ENCODE measurements at places on chromosomes 6 and 20. TPM values are rescaled to one million over a fixed set of nuclear protein-coding genes. Genes with fewer than 3 reads are reported as not detected.

The GGTLC1 gene
- total RNA-seq: not detected

The RIMS1 gene
- not detected for total RNA-seq

The MROH8 gene
- 0.95 TPM for total RNA-seq

The TMEM14B gene
- total RNA-seq: 63.4 TPM

The NECAB3 gene
- 16.9 TPM for total RNA-seq

The CDS2 gene
- total RNA-seq: 52.0 TPM

The CLPSL2 gene
- total RNA-seq: not detected

The KIF25 gene
- total RNA-seq: not detected

The GJA10 gene
- total RNA-seq: not detected

The SIRT5 gene
- 4.7 TPM for total RNA-seq

GRCh38 chr20:14673164-14673563 lies 335.8 kb upstream of the FLRT3 start:
- H3K4me3 ChIP-seq: no peak overlapping the region
- no peak for DNase-seq
- H3K36me3 ChIP-seq: peaks cover 6% of the 10 kb centered on the region

- H3K4me3 ChIP-seq: no peak overlapping the region
- DNase-seq: no peak
- H3K4me1 ChIP-seq: peaks cover 26% of the 10 kb centered on the region
- no peaks in the 10 kb centered on the region for H3K27me3 ChIP-seq
- H3K27ac ChIP-seq: peak overlapping the region; percentile 35
Observed at GRCh38 chr6:144319211-144319610, 34.1 kb downstream of the UTRN start.

GRCh38 chr20:31573555-31574321 lies 31.4 kb upstream of the ID1 start:
- H3K4me1 ChIP-seq: peaks cover 18% of the 10 kb centered on the region
- H3K36me3 ChIP-seq: no peaks in the 10 kb centered on the region
- H3K4me3 ChIP-seq: peak overlapping the region; percentile 93

DNA sequence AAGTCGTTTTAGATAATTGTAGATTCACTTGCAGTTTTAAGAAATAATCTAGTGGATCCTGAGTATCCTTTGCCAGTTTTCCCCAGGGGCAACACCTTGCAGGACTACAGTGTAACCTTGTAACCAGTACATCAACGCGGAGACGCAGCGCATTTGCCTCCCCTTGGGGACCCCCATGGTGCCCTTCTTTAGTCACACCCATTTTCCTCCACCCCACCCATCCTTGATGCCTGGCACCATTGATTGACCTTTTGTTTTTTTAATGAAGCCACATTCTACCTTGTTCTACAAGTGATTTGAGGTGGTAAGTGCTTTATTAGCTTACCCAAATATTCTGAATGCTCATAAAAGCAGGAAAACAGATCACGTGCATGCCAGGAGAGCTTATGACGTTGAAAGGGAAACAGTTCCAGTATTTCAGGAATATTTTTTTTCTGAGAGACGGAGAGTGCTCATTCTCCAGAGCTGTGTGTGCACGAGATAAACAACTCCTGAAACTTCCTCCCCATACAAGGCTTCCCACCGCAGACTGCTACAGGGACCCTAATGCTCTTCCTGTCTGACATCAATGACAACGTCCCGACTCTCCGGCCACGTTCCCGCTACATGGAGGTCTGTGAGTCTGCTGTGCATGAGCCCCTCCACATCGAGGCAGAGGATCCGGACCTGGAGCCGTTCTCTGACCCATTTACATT lies 35.7 kb downstream of the CDH26 start:
- peaks cover 8% of the 10 kb centered on the region for H3K27me3 ChIP-seq
- no peak for DNase-seq
- no peak overlapping the region for H3K4me3 ChIP-seq
- no peaks in the 10 kb centered on the region for H3K4me1 ChIP-seq
- no peak overlapping the region for H3K27ac ChIP-seq
- H3K36me3 ChIP-seq: no peaks in the 10 kb centered on the region

GRCh38 chr20:44805979-44806620 lies 4.2 kb downstream of the RIMS4 start:
- no peak overlapping the region for H3K27ac ChIP-seq
- no peak overlapping the region for H3K4me3 ChIP-seq
- H3K27me3 ChIP-seq: peaks cover 51% of the 10 kb centered on the region
- H3K4me1 ChIP-seq: no peaks in the 10 kb centered on the region

DNA sequence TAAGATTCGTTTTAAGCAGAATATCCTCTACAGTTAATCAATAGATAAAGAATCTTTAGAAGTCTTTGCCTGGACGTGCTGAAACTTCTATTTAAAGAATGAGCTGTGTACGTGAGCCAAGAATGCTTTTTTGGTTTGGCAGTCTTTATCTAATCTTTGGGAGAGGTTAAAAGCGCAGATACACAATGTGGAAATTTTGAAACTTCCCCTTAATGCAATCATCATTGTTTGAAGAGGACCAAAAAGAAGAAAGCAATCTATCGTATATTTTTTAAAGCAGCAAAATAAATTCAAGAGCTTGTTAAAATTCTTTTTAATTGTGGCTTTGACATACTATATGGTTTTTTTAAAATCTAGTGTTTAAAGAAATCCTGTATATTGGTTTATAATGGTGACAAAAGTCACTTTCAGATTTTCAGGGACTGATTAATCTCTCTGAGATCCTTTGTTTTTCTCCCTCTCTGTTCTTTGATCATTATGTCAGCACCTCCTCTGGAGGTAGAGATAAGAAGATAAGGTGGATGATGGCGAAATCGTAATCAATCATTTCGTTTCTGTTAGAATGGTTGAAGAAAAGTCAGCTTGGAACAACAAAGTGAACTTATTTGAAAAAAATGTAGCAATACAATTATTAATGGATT lies 92.1 kb upstream of the FAM184A start:
- no peak for DNase-seq
- no peak overlapping the region for H3K4me3 ChIP-seq
- H3K27ac ChIP-seq: no peak overlapping the region
- peaks cover 6% of the 10 kb centered on the region for H3K36me3 ChIP-seq
- H3K27me3 ChIP-seq: peaks cover 7% of the 10 kb centered on the region

DNA sequence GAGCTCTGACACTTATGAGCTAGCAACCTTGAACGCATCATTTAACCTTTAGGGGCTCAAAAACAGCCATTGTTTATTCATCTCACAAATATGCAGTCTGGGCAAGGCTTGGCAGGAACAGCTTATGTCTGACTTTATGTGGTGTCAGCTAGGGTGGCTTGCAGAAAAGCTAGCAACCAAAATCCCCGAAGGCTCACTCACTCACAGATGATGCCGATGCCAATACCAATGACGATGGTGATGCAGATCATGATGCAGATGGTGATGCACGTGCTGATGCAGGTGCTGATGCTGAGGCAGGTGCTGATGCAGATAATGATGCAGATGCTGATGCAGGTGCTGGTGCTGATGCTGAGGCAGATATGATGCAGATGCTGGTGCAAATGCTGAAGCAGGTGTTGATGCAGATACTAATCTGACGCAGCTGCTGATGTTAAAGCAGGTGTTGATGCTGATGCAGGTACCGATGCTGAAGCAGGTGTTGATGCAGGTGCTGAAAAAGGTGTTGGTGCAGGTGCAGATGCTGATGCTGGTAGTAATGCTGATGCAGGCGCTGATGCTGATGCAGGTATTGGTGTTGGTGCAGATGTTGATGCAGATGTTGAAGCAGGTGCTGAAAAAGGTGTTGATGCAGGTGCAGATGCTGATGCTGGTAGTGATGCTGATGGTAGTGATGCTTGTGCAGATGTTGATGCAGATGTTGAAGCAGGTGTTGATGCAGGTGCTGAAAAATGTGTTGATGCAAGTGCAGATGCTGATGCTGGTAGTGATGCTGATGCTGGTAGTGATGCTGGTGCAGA lies 195.6 kb downstream of the NFATC2 start:
- no peak overlapping the region for H3K27ac ChIP-seq
- H3K36me3 ChIP-seq: peaks cover 5% of the 10 kb centered on the region
- DNase-seq: no peak
- no peaks in the 10 kb centered on the region for H3K27me3 ChIP-seq
- H3K4me1 ChIP-seq: no peaks in the 10 kb centered on the region

- no peaks in the 10 kb centered on the region for H3K27me3 ChIP-seq
- DNase-seq: no peak
- H3K4me3 ChIP-seq: no peak overlapping the region
- peaks cover 10% of the 10 kb centered on the region for H3K4me1 ChIP-seq
Observed at GRCh38 chr20:41552295-41553068, 65.7 kb downstream of the CHD6 start.

DNA sequence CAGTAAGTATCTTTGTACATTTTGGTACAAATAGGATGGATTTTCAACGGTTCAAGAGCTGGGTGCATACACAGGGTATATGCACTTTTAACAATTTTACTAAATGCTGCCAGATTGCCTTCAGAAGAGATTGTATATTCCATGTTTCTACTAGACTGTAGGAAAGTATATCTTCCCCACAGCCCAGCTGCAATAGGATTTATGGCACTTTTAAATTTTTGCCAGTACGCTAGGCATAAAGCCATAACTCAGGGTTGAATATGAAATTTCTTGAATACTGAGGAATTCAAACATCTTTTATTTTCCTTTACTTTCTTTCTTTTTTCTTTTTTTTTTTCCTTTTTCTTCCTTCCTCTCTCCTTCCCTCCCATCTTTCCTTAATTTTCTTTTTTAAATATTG lies 78.7 kb upstream of the SULF2 start:
- no peaks in the 10 kb centered on the region for H3K4me1 ChIP-seq
- H3K36me3 ChIP-seq: no peaks in the 10 kb centered on the region
- H3K4me3 ChIP-seq: no peak overlapping the region
- H3K27ac ChIP-seq: no peak overlapping the region

DNA sequence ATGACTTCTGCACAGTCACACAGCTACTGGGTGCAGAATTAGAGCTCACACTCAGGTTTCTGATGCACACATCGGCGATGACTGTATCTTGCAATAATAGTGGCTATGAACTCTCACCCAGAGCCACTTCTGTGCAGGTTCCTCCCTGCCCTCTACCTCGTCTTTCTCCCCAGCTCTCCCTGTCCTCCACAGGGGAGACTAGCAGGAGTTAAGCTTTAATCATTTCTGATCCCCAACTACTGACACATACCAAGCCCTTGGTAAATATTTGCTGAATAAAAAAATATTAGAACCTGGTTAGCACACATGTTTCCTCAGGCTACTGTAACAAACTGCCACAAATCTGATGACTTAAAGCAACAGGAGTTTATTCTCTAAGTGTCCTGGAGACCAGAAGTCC lies 222.7 kb upstream of the FOXA2 start:
- no peak overlapping the region for H3K4me3 ChIP-seq
- no peak overlapping the region for H3K27ac ChIP-seq
- no peaks in the 10 kb centered on the region for H3K36me3 ChIP-seq
- no peak for DNase-seq
- no peaks in the 10 kb centered on the region for H3K27me3 ChIP-seq

DNA sequence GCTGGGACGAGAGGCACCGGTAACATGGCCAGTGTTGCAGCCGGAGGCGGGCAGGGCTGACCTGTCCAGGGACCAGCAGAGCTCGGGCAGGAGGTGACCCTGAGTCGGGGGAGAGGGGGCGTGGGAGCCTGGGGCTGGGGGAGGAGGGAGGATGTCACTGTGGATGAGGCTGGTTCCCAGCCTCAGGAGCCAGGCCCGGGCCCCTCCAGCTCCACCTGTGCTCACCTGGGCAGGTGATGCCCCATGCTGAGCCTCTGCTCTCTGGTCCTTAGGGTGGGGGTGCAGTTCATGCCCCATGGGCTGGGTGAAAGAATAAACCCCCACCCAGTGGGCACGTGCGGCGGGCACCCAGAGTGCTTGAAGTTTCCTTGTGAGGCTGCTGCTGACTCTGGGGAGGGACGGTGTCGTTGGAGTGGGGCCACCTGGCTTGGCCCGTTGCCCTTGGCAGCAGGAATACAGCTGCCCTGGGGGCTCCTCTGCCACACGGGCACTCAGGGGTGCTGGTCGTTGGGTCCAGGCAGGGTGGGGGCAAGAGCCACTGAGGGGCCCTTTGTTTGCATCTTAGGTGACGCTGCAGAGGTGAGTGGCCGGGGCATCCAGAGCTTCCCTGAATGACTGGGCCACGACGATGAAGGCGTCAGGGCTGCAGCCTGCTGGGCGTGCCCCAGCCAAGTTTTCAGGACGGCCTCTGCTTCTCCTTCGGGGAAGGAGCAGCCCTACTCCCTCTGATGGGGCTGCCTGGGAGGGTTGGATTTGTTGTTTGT lies 24.7 kb upstream of the BHLHE23 start:
- peaks cover 6% of the 10 kb centered on the region for H3K4me1 ChIP-seq
- no peak overlapping the region for H3K4me3 ChIP-seq
- H3K27ac ChIP-seq: no peak overlapping the region
- no peaks in the 10 kb centered on the region for H3K36me3 ChIP-seq

DNA sequence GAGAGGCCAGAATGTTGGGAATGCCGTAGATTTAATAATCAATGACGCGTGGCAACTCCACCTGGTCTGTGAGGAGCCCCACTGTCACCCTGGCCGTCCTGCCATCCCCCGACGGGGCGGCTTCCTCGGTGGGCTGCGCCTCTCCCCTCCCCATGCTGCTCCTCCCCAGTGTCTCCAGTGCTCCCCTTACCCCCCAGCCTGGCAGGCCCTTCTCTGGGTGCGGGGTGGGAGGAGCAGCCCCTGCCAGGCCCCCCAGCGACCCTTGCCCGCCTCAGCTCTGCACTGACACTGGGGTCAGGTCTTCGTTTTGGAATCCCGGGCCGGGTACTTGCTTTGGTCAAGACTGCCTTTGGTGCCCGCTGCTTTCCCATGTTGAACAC lies 82.3 kb upstream of the FRMD1 start:
- no peak overlapping the region for H3K27ac ChIP-seq
- H3K27me3 ChIP-seq: peaks cover 1% of the 10 kb centered on the region
- DNase-seq: no peak
- no peaks in the 10 kb centered on the region for H3K36me3 ChIP-seq
- H3K4me1 ChIP-seq: no peaks in the 10 kb centered on the region

DNA sequence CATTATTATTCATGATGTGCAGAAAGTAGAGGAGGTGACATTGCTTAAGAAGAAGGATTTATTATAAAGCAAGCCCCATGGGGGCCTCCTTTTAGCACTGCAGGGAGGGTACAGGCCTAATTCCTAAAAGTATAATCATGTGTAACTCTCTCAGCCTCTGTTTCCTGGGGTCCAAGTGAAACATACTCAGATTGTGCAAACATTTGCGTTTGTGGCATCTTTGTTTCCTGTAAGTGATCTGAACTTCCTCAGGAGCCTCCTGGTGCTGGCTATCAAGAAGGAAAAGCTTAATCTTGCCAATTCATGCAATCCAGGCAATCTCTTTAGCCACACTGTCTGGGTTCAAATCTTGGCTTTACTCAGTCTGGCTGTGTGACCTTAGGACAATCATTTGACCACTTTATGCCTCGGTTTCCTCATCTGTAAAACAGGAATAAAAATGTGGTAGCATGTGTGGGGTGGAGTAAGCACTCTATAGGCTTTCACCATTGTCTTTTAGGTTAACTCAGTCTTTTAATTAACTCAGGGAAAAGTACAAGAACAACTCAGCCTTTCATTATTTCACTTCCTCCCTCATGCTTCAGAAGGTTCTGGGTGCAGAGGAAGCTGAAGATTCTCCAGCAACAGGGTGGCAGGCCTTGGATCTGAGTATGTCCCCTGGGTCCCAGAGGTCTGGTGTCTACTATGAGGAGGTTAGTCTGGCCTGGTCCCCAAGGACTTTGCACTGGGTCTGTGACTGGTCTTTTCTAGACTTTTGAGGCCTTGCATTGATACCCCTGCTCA lies 831 bp upstream of the SIRPB2 start:
- peaks cover 51% of the 10 kb centered on the region for H3K27me3 ChIP-seq
- no peak for DNase-seq
- no peak overlapping the region for H3K27ac ChIP-seq

- peaks cover 24% of the 10 kb centered on the region for H3K27me3 ChIP-seq
- DNase-seq: no peak
- H3K4me3 ChIP-seq: no peak overlapping the region
- H3K36me3 ChIP-seq: no peaks in the 10 kb centered on the region
Observed at GRCh38 chr20:4375881-4376280, 345.8 kb upstream of the PRND start.

- H3K27ac ChIP-seq: no peak overlapping the region
- no peak overlapping the region for H3K4me3 ChIP-seq
- H3K27me3 ChIP-seq: no peaks in the 10 kb centered on the region
- no peak for DNase-seq
- H3K4me1 ChIP-seq: no peaks in the 10 kb centered on the region
Observed at GRCh38 chr6:65988006-65988405, 281.0 kb upstream of the EYS start.

Data from natural killer cell treated with Interleukin-12 subunit alpha and Interleukin-12 subunit beta and Interleukin-15 and Interleukin-18, amount 100 ng/mL, for 72 hours (primary cell).